ENCODE measurements at places on chromosomes 3 and 15.

DNA sequence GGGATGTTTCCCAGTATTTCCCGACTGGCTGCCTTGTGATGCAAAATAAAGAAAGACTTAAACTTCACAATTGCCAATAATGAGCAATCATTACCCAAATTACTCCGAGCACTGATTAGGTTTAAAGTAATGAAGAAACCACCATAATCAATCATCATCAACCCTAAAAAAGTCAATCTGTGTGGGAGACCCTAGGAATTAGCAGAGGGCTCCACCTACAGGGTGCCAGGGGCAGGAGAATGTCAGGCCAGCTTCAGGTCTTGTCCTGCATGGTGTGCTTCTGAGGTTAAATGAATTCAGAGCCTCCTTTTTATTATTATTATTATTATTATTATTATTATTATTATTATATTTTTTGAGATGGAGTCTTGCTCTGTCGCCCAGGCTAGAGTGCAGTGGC lies 478.0 kb upstream of the ARRDC4 start:
- DNase-seq: no peak

GRCh38 chr3:187292631-187293515 lies 1.3 kb upstream of the MASP1 start:
- DNase-seq: no peak

- no peak for DNase-seq
Observed at GRCh38 chr15:66291816-66292570, 1.4 kb upstream of the DIS3L start.

- no peak for DNase-seq
Observed at GRCh38 chr15:51782357-51782896, 31.0 kb downstream of the TMOD2 start.

GRCh38 chr15:32643907-32644445 lies 2.5 kb downstream of the SCG5 start:
- DNase-seq: no peak

GRCh38 chr15:95446854-95447253 lies 883.6 kb upstream of the NR2F2 start:
- no peak for DNase-seq

DNA sequence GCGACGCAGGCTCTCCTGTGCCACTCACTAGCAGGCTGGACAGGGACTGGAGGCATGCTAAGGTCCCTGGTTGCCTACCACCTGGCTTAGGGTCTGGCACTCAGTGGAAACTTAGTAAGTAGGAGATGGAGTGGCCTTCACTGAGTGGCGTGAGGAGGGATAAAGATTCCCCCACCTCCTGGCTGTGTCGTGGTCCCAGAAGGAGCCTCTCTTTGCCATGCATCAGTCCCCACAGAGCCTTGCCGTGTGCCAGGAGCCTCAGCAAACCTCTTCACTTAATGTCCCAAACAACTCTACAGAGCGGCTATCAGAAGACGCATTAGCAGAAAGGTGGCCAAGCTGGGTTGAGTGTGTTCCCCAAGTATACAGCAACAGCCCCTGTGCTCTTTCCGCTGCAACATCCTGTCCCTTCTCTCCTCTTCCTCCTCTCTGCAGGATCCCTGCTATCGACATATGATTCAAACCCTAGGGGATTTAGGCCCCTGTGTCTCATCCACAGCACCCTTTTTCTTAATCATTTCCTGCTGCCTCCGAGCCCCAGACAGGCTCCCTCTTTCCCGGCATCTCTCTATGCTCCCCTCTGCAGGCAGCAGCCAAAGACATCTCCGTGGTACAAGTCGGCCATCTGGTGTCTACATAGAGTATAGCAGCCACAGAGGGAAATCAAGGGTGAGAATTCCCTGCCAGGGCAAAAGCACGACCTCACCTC lies 66.7 kb downstream of the SLC6A1 start:
- no peak for DNase-seq

GRCh38 chr15:52255008-52255407 lies 40.6 kb downstream of the MYO5C start:
- no peak for DNase-seq

DNA sequence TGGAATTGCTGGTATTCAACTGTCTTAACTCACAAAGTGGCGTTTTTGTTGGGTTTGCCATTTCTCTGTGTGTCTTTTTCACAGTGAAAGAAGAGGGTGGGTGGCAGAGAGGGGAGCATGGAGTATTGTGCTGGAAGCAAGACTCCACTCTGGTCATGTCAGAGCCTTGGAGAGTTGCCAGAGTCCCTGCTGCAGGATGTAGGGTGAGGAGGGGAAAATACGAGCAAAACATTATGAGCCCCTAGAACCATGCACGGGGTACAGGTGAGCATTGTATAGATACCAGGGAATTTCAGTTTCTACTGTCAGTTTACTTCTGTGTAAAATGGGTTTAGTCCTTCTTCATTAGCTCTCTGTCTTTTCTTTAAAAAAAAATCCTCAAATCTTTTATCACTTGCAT lies 249.9 kb downstream of the CACNA2D3 start:
- no peak for DNase-seq

- DNase-seq: no peak
Observed at GRCh38 chr15:76168237-76168984, 108.6 kb downstream of the TMEM266 start.

GRCh38 chr3:3635109-3635508 lies 164.1 kb upstream of the LRRN1 start:
- DNase-seq: no peak

GRCh38 chr3:193640165-193640715 lies 47.2 kb downstream of the OPA1 start:
- no peak for DNase-seq

GRCh38 chr3:171317171-171317570 lies 143.0 kb downstream of the TNIK start:
- no peak for DNase-seq

- DNase-seq: no peak
Observed at GRCh38 chr3:136595913-136596697, 156.1 kb downstream of the STAG1 start.

- DNase-seq: no peak
Observed at GRCh38 chr3:41002104-41002503, 197.2 kb upstream of the CTNNB1 start.

- DNase-seq: no peak
Observed at GRCh38 chr3:1017870-1018269, 75.0 kb upstream of the CNTN6 start.

- no peak for DNase-seq
Observed at GRCh38 chr15:90036806-90037510, 35.8 kb downstream of the ZNF710 start.

- no peak for DNase-seq
Observed at GRCh38 chr3:144273601-144274000, 302.0 kb downstream of the DIPK2A start.

DNA sequence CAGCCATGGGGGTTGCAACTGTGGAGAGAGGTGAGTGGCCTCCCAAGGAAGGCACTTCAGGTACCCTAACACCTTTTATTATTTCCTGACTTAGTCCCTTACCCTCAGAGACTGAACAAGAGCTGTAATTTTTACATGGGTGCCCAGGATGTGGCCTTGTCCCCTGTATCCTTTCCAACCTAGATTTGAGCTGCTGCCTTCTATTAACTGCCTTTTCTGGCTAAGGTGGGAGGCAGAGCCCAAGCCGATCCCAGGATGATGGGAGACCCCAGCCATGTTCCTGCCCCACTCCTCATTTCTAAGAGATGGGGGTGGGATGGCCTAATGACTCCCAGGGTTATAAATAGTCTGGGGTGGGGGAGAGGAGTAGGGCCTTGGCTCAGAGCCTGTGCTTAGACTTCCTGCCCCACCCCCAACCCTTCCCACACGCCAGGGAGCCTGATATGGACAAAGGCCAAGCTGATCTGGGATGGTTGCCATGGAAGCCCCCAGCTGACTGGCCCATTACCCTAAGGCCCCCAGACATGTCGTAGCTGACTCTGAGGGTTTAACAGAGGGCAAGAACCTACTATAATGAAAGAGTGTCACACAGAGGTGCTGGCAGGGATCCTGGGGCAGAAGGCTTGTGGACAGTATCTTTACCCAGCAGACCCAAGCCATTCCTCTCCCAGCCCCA lies 1.9 kb downstream of the KLHDC8B start:
- DNase-seq: no peak

- no peak for DNase-seq
Observed at GRCh38 chr3:154071146-154071545, 50.0 kb upstream of the ARHGEF26 start.

DNA sequence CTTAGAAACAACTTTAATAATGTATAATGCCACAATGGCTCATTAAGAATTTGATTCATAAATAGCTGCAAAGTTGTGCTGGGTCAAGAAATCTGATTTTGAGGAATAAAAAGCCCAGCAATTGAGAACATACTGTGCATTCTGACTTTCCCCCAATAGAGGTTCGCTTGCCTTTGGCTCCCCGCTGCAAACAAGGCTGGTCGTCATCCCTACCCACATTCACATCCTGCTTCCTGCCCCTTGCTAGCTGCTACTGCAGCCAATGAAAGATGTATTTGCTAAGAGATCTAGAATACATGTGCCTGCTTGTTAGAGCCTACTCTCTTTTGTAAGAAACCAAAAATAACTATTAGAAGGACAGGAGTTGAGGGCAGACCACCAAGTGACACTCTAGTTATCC lies 51.8 kb upstream of the GUCA1C start:
- DNase-seq: no peak

DNA sequence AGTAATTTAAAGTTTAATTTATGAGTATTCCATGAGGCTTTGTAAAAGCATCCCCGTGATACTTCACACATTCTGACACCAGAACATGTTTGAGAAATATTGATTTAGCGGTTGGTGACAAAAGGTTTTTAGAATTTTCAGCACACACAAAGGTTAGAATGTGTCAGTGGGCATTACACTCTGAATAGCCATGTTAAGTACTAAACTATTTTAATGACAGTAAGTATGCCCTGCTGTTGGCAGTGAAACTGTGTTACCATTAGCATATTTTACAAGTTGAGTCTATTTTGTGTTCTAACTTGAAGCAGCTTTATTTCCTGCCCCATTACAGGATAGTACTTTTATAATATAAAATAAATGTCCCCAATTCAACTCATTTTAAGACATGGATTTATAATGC lies 66.5 kb downstream of the ADAMTSL3 start:
- DNase-seq: no peak

DNA sequence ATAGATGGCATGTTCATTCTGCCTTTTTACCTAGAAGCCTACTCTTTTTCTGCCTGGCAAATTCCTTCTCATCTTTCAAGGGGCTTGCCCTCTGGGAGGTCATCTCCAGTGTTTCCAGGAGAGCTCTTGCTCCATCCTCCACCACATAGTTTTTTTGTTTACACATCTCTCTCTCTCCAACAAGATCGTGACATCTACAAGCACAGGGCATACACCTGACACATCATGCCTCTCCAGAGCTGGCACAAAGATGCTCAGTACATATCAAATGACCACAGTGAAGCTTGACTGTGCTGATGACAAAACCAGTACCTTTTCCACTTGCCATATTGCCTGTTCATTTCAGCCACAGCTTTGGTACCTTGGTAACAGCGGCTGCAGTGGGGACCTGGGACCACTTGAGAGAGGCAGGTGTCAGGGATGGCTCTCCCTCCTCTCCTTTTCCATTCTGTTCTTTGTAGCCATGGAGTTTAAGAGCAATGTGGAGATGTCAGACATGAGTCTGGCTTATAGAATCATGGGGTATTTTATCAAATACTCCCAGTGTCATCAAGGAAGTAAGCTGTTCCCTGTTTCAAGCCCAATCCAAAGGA lies 15.4 kb downstream of the ALPK3 start:
- no peak for DNase-seq

DNA sequence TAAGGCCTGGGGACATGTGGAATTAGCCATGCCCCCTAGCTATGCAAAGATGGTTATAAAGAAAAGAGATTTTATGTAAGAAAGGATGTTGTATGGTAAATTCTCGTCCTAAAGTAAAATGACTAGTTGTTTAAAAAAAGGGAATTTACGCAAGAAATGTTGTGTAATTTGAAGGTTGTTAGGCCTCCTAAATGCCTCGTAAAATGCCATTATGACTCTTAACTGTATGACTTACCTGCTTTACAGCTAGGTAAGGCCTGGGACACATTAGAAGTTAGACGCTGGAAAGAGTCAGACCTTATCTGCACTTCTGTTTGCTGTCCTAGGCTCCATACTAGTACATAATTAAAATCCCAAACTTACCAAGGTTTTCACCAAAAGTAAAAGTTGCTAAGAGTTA lies 17.5 kb upstream of the HHATL start:
- no peak for DNase-seq
